ENCODE measurements at places on chromosomes 7 and 10.

DNA sequence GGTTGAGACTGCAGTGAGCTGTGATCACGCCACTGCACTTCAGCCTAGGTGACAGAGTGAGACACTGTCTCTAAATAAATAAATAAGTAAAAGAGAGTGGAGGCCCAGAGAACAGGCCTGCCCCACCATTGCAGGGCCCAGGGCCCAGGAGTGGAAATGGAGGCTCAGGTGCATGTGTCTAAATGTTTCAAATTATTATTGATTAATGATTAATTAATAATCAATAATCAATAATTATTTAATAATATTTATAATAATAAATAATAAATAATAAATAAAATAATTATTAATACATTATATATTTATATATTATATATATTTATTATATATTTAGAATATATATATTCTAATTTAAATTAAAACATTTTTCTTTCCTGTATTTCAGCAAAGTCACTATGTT is 53.7 kb upstream of the ZRANB1 start:
- no peak for DNase-seq

DNA sequence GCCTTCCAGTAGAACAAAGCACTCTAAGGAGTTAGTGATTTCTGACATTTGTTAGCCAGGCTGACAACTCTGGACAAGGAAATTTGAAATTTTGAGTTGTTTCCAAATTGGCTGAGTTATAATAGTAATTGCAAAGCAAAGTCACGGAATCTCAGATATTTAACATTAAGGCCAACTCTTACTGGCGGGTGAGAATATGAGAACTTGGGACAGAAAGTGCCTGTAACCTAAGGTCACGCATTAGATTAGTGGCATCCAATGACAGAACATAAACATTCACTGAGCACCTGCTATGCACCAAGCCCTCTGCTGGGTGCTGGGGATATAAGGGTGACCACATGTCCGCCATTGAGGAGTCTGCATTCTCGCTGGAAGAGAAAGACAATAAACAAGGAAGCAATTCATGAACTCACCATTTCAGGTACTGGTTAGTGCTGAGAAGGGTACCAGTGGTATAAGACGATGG is 45.5 kb upstream of the CHST15 start:
- no peak for DNase-seq

DNA sequence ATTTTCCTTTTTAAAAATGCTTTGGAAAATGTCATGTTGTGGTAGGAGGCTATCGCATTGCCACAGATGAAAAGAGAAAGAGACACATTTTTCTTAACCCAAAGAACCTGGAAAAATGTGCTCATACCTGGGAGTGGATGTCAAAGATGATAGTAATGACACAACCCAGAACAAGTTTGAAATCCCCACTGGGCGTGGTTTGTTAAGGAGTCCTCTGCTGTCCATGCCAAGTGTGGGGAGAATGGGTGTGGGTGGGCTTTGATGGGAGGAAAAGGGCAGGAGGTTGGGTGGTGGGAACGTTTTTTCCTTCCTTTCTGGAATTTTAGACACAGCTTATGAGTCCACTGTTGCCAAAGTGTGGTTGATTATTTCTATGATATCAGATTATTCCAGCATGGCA is 10.9 kb downstream of the OPTN start:
- no peak for DNase-seq

- DNase-seq = no peak
These were observed 204.7 kb downstream of the EBF3 start for GRCh38 chr10:129759214-129760002.

- DNase-seq = no peak
These were observed 3.9 kb downstream of the MPP7 start for GRCh38 chr10:28298951-28299350.

DNA sequence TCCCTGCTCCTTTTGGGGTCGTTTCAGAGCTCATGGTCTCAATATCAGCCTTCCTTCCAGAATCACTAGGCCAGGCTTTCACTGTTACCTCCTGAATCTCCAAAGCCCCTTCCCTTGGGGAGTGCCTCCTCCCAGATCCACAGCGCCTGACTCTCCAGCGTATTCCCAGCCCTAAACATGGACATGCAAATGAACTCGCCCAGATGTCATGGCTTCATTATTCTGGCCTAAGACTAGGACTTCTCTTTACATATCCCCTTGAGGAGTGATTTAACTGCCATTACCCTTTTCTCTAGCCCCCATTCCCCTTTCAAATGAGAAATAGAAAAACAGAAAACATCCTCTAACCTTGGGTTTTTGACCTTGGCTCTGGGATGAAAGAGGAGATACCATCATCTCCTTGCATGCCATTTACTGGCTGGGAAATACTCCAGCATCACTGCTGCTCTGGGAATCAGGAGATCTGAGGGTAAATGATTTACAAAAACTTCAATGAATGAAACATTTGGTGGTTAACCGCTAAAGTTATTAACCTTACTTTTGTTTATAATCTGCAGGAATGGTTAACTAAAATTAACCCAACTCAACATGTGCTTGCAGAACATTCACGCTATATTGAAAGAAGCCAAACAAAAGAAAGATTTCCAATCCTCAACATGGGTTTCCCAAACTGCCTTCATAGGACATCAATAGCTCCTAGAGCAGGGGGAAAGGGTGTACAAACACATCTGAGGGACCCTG is 37.0 kb downstream of the FAM171A1 start:
- no peak for DNase-seq

DNA sequence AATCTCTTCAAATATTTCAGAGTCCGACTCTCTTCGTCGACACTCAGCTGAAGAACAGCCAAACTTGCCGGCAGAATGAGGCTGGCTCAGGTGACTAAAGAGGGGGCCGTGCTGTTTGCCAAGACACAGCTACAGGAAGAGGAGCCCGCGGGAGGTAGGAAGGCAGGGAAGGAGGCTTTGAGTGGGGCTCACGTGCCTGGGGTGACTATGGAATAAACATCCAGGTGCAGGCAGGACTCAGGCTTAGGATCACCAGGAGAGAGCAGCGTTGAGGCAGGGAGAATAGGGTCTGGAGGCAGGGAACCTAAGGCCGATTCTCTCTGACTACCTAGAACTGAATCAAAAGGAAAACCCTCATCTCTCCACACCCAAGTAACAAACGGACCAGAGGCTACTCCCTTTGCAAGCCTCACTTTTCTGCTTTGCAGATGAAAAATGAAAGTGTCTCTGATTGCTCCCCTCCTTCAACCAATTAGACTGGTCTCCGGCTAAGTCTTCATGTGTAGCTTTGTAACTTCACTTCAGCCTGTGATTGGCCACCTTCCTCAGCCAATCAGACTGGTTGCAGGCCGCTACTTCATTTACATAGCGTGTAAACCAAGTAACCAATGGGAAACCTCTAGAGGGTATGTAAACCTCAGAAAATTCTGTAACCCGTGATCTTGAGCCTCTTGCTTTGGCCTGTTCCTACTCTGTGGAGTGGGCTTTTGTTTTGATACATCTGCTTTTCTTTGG is 19.7 kb upstream of the BNIP3 start:
- peak; percentile 60 for DNase-seq

DNA sequence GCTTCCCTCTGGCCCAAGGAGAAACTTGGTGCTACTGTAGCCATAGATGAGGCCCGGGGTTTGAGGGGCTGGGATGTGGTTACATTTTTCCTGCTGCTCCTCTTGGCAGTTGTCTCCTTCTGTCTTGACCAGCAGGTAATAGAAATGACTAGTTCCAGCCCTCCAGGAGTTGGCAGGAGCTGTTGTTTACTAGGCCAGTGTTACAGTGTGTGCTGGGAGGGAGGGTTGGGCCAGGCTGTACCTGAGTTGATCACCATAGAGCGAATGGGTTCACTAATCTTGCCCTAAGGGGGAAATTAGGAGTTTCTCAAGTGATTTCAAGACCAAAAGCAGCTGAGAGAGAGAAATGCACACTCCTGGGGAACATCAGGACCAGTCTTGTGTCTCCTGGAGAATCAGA is 34.9 kb downstream of the PAX2 start:
- DNase-seq = no peak

DNA sequence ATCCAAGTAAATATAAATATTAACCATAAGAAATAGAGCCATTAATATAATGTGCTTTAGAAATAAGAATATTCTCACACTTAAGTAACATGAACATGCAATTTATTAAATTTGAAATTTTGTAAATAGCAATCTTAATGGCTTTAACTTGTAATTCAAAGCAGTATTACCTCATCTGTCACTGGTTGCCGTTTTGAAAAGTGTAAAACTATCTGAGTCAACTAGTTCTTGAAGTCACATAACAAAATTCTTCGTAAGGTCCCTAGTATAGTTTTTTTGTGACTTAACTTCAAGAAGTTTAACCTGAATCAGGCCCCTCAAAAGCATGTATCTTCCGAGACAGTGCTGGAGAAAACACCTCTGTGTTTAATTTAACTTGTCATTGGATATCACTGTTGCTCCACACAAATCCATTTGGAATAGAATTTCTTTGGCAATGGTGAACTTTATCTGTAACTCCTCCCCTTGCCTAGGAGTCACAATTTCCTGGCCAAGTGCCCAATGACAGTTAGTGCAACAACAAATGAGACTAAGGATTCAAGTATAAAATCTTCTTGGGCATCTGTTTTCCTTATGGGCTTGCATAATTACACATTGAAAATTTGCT is 47.1 kb downstream of the NT5C2 start:
- peak; percentile 91 for DNase-seq

- DNase-seq = peak; percentile 68
These were observed 83.9 kb downstream of the JAZF1 start for GRCh38 chr7:28096713-28097112.

- no peak for DNase-seq
These were observed 29.0 kb downstream of the TRIM8 start for GRCh38 chr10:102673236-102673818.

DNA sequence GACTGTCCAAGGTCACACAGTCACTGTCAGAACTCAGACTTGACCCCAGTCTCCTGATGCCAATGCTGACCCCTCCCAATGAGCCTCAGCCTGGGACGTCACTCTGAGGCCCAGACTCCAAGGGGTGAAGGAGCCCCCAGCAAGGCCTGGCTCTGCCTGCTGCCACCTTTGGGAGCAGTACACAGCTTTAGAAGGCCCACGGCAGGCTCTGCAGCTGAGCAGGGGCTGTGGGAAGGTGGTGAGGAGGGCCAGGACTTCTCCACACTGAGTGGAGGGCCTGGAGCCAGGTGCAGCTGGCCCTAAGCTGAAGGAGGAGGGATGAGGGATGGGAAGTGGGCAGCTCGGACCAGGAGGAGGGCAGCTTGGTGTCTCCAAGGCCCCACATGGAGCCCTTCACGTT is 23.9 kb upstream of the ZMIZ1 start:
- DNase-seq = no peak

- DNase-seq = peak; percentile 34
These were observed 27.4 kb upstream of the SYPL1 start for GRCh38 chr7:106139265-106140251.

- no peak for DNase-seq
These were observed 73.3 kb upstream of the TNKS2 start for GRCh38 chr10:91724933-91725332.

GRCh38 chr7:15558756-15559155 is 3.1 kb downstream of the AGMO start:
- DNase-seq = peak; percentile 75

GRCh38 chr7:54778166-54778565 is 19.2 kb upstream of the SEC61G start:
- DNase-seq = no peak

- peak; percentile 80 for DNase-seq
These were observed 100.2 kb upstream of the PRSS58 start for GRCh38 chr7:142357953-142358520.

DNA sequence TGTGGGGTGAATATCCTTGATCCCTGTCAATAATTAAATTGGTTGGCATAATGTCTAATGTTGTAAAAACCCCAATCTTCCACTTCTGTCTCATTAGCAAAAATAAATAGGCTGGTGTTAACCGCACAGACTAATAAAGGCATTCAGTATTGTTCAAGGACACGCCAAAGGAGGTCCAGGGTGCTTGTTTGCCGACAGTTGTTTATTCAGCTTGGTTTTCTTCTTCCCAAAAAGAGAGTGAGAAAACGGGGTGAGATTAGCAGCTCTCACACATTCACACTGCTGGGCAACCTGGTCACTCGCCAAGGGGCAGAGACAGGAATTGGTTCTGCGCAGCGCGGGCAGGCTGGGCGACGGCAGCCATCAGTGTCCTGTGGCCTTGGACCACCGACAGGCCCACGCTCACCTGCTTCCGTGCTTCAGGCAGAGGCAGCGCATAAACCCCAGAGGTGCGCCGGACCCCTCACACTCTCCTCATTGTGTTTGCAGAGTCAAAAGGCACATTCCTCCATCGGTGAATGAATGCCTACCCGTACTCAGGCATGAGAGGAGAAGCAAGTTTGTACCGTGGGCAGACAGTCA is 26.2 kb upstream of the LMBR1 start:
- DNase-seq = no peak

Measured in amniotic epithelial cell (primary cell).